Posterior cingulate gyrus (tissue), 11 donors: ENCODE measurements at places on chromosomes 12 and 14.

DNA sequence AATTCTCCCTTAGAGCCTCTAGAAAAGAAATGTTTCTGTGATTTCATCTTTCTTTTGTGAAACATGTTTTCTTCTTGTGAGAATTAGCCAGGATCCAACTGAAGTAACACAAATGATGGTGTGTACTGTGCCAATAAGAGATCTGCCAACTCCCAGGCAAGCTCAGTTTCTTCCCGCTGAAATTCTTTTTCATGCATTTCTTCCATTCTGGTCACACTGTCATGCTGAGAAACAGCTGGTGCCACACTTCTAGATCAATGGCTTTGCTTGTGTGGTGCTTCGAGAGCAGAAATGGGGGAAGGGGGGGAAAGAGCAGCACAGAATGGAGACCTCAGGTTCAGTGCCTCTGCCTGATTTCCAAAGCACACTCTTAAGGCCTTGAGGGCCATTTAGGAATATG, 41.4 kb upstream of the FGF6 start:
- DNase-seq: no peak

GRCh38 chr12:47903151-47903611, 1.6 kb downstream of the VDR start:
- no peak for DNase-seq

DNA sequence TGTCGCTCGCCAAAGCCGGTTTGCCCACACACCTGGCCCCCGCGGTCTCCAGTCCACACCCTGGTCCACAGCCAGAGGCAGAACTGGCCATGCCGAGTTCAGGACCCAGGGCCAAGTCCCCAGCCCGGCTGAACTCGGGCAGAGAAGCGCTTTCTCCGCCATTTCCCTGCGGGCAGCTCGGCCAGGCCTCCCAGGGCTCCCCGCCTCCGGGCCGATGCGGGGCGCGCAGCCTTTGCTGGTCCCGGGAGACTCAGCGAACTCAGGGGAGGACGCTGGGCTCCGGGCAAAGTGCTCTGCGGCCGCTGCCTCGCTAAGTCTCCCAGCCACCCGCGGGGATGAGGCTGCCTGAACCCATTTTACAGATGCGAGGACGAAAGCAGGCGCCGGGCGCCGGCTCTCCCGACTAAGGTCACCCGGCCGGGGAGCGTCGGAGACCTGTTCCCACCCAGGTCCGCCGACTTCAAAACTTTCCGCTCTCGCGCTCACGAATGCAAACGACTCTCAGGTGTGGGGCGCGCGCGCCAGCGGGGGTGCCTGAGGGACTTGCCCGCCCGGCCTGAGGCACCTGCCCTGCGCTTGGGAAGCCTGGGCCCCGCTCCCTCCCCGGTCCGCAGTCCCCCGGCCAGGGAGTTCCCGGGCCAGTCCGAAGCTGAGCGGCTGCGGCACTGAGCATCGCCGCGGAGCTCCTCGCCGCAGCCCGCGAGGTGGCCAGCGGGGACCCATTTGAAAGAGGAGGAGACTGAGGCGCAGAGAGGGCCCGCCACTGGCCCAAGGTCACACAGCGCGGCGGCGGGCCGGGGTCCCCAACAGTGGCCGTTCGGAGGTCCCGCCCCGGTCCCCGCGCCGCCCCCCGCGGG, 627 bp downstream of the TESC start:
- DNase-seq: no peak

DNA sequence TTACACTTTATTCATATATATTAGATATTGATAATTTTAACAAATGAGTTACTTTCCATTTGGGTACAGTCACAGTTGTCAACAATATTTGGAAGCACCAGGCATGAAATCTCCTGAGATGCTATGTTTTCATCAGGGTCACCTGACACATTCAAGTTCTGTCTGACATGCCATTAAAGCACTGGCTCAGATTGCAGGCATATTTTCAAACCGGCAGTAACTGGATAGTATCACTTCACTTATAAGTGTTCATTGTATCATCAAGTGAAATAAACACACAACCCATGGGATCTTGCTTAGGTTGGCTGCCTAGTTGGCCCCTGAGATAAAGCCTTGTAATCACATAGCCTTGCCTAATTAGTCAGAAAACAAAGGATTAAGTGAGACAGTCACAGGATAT, 4.8 kb downstream of the IFNG start:
- DNase-seq: no peak

- no peak for DNase-seq
Measured at GRCh38 chr14:99094901-99095300, 177.1 kb downstream of the BCL11B start.

- DNase-seq: no peak
Measured at GRCh38 chr12:65881348-65881961, 57.2 kb downstream of the HMGA2 start.

DNA sequence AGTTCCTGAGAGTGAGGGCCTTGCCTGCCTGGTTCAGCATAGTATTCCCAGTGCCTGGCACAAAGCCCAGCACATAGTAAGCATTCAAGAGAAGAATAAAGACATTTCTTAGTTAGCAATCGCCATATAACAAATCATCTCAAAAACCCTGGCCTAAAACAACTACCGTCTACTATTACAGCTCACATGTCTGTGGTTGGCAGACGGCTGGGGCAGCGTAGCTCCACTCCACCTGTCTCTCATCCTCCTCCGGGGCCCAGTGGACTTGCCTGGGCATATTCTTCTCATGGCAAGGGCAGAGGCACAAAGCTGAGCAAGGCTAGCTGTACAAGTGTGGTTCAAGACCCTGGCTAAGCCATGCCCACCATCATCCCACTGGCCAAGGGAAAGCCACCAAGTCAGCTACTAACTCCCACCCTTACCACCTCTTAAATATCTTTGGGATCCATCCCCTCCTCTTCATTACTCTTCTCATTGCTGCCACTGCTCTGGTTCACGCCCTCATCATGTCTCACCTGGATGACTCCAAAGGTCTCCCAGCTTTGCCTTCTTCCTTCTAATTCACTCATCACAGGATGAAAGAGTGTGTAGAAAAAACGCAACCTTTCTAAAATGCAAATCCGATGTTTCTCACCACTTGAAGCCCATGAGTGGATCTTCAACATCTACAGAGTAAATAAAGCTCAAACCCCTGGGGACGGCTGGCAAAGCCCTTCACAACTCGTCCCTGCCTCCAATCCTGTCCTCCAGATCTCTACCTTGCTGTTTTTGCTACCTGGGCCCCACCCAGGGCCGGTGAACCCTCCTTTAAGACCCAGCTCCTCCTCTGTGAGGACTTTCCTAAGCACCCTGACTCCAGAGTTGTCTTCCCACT, 10.4 kb downstream of the TMEM229B start:
- DNase-seq: no peak
